Muscle of arm (tissue), 14 donors: ENCODE measurements at places on chromosomes 4 and X. TPM values are rescaled to one million over a fixed set of nuclear protein-coding genes. Genes with fewer than 3 reads are reported as not detected.

The ABLIM2 gene
- polyA plus RNA-seq: 4.2 TPM

The BEX1 gene
- polyA plus RNA-seq: 1.7 TPM

The ABCG2 gene
- 5.2 TPM for polyA plus RNA-seq

The MTTP gene
- polyA plus RNA-seq: 1.1 TPM

The F8A2 gene
- not detected for polyA plus RNA-seq

The LYAR gene
- 20.3 TPM for polyA plus RNA-seq

The SHROOM4 gene
- 9.4 TPM for polyA plus RNA-seq

The GAGE12J gene
- polyA plus RNA-seq: not detected

The ATP2B3 gene
- polyA plus RNA-seq: 0.52 TPM

The TCEANC gene
- polyA plus RNA-seq: 5.2 TPM

DNA sequence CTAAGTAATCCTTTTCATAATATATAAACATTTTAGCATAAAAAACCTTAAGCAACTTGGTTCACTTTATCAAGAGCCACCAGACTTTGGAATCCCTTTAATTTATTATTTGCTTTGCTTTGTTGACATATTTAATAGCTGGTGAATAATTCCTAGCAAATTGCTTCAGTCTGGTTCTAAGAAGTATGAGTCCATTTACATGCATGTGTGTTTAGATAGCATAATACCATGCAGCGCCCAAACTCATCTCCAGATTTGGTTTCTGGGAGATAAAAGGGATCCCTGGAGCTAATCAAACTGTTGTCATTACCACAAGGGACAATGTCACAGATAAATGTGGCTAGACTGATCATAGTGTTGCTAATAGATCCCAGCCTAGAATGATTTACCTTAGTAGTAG is 111.8 kb downstream of the TMEM144 start:
- DNase-seq: no peak

- no peak for DNase-seq
Measured at GRCh38 chr4:65089666-65090065, 580.6 kb downstream of the EPHA5 start.

DNA sequence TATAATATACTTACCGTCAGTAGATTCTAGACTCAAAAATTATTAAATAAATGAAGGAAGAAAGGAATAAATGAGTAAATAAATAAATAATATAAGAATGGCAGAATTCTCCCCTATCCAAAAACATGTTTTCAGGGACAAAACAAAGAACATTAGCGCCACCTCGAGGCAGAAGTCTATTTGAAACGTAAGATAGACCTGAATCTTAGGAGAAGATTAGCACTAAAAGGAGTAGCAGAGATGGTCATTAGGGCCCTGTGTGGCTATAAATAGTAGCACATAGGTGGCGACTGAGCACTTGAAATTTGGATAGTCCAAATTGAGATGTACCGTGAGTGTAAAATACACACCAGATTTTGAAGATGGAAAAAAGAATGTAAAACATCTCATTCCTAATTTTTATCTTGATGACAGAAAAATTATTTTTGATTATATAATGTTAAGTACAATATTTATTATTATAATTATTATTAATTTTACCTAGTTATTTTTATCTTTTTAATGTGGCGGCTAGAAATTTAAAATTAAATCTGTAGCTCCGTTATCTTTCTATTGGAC is 24.3 kb upstream of the SRD5A3 start:
- DNase-seq: peak; percentile 82

DNA sequence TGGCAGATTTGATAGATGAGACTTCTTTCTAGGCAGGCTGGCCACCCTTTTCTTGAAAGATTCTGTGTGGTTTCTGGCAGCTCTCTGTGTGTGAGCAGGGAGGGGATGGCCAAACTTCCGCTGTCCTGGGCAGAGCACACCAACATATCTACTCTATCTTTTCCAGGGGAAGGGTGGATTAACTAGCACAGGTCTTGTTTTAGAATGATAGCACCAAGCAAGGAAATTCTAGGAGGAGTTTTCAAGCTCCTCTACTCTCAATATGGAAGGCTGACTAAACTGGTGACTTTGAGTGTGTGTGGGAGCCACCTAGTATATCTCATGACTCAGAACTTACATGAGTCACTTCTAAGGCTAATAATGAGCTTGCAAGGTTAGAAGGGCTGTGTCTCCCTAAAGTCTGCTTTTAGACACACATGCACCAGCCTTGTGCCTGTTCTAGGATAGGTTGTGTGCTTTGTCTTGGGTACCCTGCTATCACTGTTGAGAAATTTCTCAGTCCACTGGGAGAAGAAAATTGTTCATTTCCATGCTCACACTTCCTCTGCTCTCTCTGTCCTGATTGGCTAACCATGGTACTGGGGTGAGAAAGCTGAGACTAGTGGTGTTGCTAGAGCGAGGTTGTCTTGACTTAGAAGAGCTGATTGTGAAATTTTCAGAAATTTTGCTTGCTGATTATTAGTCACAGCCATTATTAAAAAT is 72.9 kb downstream of the YIPF6 start:
- DNase-seq: no peak

DNA sequence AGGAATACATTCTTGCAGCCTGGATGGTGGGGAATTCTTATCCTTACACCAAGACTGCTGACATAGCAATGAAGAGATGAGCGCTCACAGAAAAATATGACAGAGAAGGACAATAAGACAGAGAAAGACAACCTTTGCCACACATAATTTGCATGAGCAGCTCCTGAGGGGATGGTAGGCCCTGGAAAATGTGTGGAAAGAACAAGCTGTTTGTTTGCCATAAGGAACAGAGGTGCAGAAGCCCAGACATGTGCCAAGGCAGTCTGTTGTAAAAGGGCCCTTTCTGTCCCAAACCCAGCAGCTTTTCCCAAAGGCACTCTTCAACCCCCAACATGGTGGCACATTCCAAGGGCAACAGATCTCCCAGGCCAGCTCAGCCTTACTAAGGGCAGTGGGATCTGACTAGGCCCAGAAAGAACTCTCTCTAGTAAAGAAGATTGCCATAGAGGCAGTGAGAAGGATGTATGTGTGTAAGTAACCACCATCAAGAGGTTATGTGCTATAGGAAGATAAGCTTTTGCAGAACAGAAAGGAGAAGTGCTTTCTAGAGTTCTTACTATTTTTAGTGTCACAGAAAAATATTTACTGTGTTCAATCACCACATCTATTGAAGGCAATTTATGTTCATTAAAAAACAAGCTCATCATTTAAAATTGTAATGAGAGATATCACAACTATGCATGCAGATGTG is 287.0 kb upstream of the RASGEF1B start:
- DNase-seq: no peak

GRCh38 chr4:30821859-30822612 is 101.9 kb downstream of the PCDH7 start:
- DNase-seq: no peak

- no peak for DNase-seq
Measured at GRCh38 chr4:2305766-2306501, 44.0 kb upstream of the MXD4 start.

GRCh38 chrX:153406903-153407302 is 4.4 kb upstream of the ZFP92 start:
- DNase-seq: no peak

- no peak for DNase-seq
Measured at GRCh38 chrX:22627576-22627975, 354.9 kb downstream of the CBLL2 start.

- no peak for DNase-seq
Measured at GRCh38 chr4:54509057-54509456, 148.7 kb upstream of the KIT start.

- no peak for DNase-seq
Measured at GRCh38 chr4:6773616-6774540, 8.6 kb upstream of the KIAA0232 start.

DNA sequence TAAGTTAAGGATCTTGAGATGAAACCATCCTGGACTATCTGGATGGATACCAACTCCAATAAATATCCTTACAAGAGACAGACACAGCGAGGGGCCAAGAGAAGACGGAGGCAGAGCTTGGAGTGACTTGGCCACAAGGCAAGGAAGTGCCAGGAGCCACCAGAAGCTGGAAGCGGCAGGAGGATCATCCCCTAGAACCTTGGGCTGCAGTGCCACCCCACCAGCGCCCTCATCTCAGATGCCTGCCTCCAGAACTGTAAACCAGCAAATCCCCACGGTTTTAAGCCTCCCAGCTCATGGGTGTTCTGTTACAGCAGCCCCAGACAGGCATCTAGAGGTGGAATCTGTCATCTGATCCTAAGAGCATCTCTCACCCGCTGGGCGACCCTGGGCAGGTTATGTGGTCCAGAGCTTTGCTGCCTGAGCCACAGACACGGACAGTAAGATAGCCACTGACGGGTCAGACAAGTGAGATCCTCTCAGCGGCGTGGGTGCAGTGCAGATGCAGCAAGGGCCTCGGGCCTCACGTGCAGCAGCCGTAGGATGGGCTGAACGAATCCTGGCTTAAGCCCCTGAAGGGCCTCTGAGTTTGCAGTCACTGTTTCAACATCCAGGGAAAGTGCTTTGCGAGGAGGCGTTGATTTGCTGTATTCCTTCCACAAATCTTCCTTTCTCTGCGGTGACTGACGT is 25.1 kb upstream of the MXD4 start:
- DNase-seq: no peak

DNA sequence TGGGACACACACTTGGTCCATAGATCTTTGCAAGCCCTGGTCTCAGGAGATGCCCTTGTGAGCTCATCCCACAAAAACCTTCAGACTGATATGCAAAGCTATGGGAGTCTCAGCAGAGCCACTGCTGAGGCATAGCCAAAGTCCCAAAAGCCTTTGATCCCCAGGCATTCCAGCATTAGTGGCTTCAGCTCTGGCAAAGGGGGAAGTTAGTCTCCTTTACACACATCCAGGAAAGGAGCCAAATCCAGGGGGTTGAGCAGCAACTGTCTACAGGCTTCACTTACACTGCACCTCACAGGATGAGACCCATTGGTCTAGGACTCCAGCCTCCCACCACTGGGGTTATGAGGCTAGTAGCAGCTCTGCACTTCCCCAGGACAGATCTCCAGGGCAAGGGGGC is 14.0 kb downstream of the PF4 start:
- no peak for DNase-seq

GRCh38 chr4:146637621-146638332 is 916 bp upstream of the POU4F2 start:
- no peak for DNase-seq

DNA sequence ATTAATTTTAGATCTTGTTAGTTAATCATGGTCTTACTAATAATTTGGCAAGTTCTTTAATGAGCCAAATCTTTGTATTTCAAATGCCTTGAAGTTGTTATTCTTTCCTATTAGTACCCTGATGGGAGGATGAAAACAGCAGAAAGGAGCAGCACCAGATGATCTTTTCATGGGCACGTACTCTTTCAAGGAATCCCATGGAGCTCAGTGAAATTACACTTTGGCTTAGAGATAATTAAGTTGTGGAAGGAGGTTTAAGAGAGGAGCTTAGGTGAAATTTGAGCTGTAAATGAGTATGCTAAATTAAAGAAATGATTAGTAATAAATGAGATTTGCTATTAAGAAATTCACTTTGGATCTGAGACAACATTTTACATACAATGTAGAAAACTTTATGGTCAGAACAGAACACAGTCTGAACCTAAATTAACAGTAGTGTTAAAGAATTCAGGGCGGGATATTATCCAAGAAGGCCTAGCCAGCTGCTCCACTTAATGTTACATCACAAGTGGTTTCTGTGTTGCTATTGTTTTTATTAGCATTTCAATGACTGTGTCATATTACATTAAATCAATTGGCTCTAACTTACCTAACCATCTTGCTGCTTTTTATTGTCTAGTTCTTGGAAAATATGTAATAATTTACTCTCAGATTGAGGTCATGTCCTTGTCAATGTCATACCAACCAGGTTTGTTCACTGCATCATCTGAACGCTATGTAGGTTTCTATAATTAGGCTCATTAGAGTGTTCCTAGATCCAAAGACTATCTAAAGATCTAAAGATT is 3.9 kb downstream of the MTHFD2L start:
- no peak for DNase-seq

GRCh38 chrX:633985-634958 is 3.7 kb downstream of the SHOX start:
- no peak for DNase-seq

- no peak for DNase-seq
Measured at GRCh38 chr4:128825226-128825625, 15.7 kb downstream of the JADE1 start.

- DNase-seq: no peak
Measured at GRCh38 chrX:53237056-53237455, 12.0 kb upstream of the KDM5C start.

DNA sequence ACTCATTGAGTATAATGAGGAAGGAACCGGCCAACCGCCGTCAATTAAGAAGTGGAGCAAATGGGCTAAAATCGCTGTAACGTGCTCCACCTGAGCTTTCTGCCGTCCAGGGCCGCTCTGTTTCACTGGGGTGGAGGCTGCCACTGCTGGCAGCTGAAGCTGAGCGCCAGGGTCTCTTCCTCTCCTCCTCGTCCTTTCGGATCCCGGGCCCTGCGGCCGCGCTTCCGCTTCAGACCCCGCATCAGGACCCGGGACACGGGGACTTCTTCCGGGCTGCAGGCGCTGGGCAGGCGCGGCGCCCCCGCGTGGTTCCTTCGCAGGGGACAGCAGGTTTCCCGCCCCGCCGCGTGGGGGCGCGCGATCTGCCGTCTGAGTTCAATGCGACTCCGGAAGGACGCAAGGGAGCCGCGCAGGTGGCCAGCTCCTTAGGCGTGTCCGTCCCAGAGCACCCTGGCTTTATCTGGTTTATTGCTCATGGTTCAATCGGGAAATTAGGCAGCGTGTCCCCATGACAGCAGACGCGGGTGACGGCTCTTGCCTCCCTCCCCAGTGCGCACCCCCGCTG is 519.8 kb downstream of the TRIML1 start:
- DNase-seq: no peak

- DNase-seq: no peak
Measured at GRCh38 chr4:55253948-55254593, 92.0 kb upstream of the SRD5A3 start.
